ENCODE measurements at places on chromosomes 2 and 18. TPM values are rescaled to one million over a fixed set of nuclear protein-coding genes. Genes with fewer than 3 reads are reported as not detected.

Gene SPP2
- polyA plus RNA-seq = not detected

Gene TRPM8
- not detected for polyA plus RNA-seq

Gene REG3G
- 0.38 TPM for polyA plus RNA-seq

Gene DNAJC27
- polyA plus RNA-seq = 2.5 TPM

Gene MOGAT1
- not detected for polyA plus RNA-seq

Gene MYL12A
- 759 TPM for polyA plus RNA-seq

Gene EVX2
- not detected for polyA plus RNA-seq

Gene C2orf80
- not detected for polyA plus RNA-seq

DNA sequence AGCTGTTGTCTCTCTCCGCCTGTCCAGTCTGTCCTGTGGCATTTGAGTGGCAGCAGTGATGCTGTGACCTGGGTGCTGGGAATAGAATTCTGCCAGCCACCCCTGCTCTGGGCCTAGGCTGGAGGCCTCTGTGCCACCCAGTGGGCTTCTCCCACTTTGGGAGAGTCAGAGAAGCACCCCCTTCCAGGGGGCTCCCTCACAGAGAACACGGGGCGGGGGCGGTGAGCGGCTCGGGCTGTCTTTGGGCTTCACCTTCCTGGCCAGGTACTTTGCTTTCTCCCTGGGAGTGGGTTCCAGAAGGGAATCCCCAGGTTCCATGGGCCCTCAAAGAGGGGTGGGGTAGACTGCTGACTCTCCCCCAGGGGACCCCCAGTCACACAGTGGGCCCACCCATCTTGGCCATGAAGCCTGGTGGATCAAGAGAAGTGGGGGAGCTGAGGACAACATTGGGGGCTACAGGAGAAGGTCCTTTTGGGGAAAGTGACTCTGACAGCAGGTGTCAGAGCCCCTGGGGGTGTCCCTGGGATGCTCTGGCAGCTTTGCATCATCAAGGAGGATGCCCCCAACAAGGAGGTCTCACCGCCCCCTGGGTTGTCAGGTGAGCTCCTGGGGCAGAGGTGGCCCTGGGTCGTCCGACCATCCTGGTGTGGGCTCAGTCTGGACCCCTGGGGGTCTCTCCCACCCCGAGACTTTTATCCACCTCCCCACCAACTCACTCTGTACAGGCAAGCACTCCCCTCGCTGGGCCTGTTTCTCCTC is 18.8 kb upstream of the BOK start:
- no peaks in the 10 kb centered on the region for H3K4me1 ChIP-seq
- no peak overlapping the region for H3K4me3 ChIP-seq
- DNase-seq = no peak
- no peak overlapping the region for H3K27ac ChIP-seq
- H3K27me3 ChIP-seq = no peaks in the 10 kb centered on the region
- H3K36me3 ChIP-seq = no peaks in the 10 kb centered on the region

DNA sequence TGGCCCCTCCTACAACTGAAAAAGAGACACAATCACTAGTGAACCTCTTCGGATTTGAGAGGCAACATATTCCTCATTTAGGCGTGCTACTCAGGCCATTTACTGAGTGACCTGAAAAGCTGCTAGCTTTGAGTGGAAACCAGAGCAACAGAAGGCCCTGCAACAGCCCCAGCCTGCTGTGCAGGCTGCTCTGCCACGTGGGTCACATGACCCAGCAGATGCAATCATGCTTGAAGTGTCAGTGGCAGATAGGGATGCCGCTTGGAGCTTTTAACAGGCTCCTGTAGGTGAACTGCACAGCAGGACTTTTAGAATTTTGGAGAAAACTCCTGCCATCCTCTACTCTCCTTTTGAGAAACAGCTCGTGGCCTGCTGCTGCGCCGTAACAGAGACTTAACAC is 578.6 kb upstream of the RAB6C start:
- no peaks in the 10 kb centered on the region for H3K36me3 ChIP-seq
- no peaks in the 10 kb centered on the region for H3K27me3 ChIP-seq
- no peak for DNase-seq
- no peak overlapping the region for H3K4me3 ChIP-seq
- no peaks in the 10 kb centered on the region for H3K4me1 ChIP-seq

DNA sequence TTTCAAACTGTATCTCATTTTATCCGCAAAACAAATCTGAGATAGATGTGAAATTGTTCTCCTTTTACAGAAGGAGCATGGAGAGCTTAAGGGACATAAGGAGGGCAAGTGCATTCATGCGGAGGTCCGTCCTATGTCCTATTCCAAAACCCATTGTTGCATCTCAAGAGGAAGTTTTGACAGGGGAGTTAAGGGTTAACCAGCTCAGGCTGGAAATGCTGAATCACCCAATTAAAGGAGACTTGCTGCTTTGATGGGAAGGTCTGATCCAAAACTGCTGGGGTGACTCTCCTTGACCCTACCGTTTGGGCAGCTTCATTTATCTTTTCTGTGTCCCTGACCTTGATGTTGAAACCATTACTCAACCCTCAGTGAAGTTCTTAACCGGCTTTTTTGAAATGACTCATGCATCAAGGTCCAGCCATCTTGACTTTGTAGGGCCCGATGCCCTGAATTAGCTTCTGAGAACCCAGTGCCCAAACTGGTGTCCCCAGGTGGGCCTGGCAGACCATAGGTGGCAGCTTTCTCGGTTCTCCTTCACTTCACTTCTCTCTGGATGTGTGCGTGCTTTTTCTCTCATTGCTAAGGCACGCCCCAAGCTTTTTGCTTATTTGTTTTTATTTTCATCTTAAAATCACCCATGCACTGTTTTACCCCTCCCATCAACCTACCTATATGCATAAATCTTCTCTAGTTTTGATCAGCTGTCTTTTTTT is 15.9 kb upstream of the TXNDC2 start:
- no peak overlapping the region for H3K27ac ChIP-seq
- no peaks in the 10 kb centered on the region for H3K36me3 ChIP-seq
- no peak overlapping the region for H3K4me3 ChIP-seq
- H3K27me3 ChIP-seq = no peaks in the 10 kb centered on the region

DNA sequence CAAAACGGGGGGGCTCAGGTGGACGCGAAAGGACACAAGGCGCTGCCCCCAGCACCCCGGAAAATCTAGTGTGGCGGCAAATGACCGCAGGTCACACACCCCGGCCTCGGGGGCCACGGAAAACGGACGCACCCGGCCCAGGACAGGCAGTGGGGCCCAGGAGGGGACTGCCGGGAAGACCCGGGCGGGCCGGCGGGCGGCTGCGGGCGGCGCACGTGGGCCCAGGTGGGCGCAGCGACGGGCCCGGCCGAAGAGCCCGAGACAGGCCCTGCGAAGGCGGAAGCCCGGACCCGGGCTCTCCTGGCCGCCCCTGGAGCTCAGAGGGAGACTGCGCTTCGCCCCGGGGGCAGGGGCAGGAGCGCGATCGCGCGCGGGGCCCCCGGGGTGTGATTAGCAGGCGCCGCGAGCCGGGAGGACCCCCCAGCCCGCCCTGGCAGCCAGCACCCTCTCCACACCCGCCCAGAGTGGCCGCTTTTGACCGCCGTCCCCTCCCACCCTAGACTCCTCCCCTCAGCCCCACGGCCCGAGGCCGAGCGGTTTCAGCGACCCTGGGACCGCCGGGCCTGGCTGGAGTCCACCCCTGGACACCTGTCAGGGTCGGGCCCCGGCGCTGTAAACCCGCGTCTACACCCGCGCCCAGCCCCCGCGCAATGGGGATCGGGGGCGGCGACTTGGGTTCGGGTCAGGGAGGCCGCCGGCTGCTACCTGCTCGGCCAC is 773 bp downstream of the MBP start:
- no peaks in the 10 kb centered on the region for H3K4me1 ChIP-seq
- peak overlapping the region; percentile 60 for H3K27ac ChIP-seq
- peak overlapping the region; percentile 79 for H3K4me3 ChIP-seq
- no peaks in the 10 kb centered on the region for H3K36me3 ChIP-seq
- no peaks in the 10 kb centered on the region for H3K27me3 ChIP-seq

- H3K4me3 ChIP-seq = no peak overlapping the region
- no peak for DNase-seq
- H3K27me3 ChIP-seq = no peaks in the 10 kb centered on the region
- no peaks in the 10 kb centered on the region for H3K36me3 ChIP-seq
- H3K4me1 ChIP-seq = no peaks in the 10 kb centered on the region
These were observed 189.1 kb upstream of the ERBB4 start for GRCh38 chr2:212727751-212728150.

GRCh38 chr2:54059504-54059903 is 55.9 kb upstream of the ACYP2 start:
- DNase-seq = no peak
- no peaks in the 10 kb centered on the region for H3K36me3 ChIP-seq
- H3K4me1 ChIP-seq = peaks cover 3% of the 10 kb centered on the region
- no peak overlapping the region for H3K4me3 ChIP-seq

- no peaks in the 10 kb centered on the region for H3K27me3 ChIP-seq
- H3K4me1 ChIP-seq = no peaks in the 10 kb centered on the region
- no peaks in the 10 kb centered on the region for H3K36me3 ChIP-seq
- H3K4me3 ChIP-seq = no peak overlapping the region
These were observed 64.5 kb downstream of the TMEM131 start for GRCh38 chr2:97931118-97931857.

- no peaks in the 10 kb centered on the region for H3K4me1 ChIP-seq
- no peaks in the 10 kb centered on the region for H3K36me3 ChIP-seq
- no peak overlapping the region for H3K27ac ChIP-seq
- H3K27me3 ChIP-seq = no peaks in the 10 kb centered on the region
These were observed 172.7 kb downstream of the ANAPC1 start for GRCh38 chr2:111711270-111711669.

DNA sequence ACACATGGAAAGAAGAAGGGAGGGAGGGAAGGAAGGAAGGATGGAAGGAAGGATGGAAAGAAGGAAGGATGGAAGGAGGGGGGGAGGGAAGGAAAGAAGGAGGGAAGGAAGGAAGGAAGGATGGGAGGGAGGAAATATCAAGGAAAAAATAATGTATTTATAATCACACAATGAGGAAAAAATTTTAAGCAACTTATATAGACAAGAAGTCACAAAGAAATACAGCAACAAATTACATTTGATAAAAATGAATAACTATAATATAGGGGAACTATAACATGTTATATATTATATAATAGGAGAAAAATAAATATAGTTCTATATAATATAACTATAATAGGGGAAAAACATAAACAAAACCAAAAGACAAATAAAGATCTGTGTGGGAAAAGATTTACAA is 441.8 kb downstream of the LRATD1 start:
- DNase-seq = no peak
- H3K36me3 ChIP-seq = no peaks in the 10 kb centered on the region
- H3K4me3 ChIP-seq = no peak overlapping the region
- no peaks in the 10 kb centered on the region for H3K4me1 ChIP-seq
- H3K27ac ChIP-seq = no peak overlapping the region

DNA sequence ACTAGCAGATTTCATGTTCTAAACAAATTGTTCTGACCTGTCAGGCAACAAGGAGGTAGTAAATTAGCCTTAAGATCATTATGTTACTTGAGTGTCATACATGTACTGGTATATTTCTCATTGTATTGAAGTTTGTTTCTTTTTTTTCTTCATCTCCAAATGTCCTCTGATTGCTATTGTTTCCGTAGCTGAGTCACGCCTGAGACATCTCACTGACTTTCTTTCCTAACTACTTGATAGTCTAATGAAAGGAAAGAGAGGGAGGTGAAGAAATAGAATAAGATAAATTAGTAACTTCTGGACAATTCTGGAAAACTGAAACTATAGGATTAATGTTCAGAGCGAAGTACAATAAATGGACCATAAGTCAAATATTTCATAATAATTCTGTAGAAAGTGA is 1049.9 kb downstream of the TSN start:
- no peak overlapping the region for H3K27ac ChIP-seq
- DNase-seq = no peak
- no peaks in the 10 kb centered on the region for H3K4me1 ChIP-seq

DNA sequence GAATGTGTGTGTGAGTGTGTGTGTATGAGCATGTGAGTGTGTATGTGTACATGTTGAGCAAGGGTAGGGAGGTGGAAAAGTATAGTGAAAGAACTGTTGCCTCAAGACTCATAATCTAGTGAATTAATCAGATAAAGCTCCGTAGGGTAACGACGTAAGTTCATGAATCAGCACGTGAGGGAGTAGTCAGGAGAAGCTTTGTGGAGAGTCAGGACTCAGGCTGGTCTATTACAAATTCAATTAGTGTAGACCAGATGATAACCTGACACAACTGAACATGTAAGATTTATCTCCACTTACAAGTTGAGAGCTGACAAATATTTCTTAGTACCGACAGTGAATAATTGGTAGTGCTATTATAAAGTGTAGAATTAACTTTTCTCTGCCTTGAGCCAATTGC is 194.5 kb downstream of the RAD51AP2 start:
- no peak overlapping the region for H3K27ac ChIP-seq
- no peak overlapping the region for H3K4me3 ChIP-seq
- peaks cover 3% of the 10 kb centered on the region for H3K27me3 ChIP-seq
- no peaks in the 10 kb centered on the region for H3K4me1 ChIP-seq

DNA sequence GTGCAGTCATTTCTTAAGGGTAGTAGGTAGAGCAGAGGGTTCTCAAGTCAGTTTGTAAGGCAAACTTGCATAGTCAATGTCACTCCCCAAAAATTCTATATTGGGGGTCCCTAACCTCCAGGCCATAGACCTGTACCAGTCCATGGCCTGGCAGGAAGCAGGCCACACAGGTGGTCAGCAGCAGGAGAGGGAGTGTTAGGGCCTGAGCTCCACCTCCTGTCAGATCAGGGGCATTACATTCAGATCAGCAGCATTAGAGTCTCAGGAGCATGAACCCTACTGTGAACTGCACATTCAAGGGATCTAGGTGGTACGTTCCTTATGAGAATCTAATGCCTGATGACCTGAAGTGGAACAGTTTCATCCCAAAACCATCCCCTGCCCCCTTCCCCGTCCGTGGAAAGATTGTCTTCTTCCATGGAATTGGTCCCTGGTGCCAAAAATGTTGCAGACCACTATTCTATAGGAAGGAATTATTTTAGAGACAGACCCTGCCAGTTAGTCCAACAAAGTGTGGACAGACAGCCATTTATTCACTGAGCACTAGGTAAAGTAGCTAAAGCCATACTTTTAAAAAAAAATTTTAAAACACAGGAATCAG is 6.7 kb downstream of the COA5 start:
- H3K4me1 ChIP-seq = no peaks in the 10 kb centered on the region
- H3K27ac ChIP-seq = no peak overlapping the region
- no peak overlapping the region for H3K4me3 ChIP-seq
- H3K27me3 ChIP-seq = no peaks in the 10 kb centered on the region
- no peak for DNase-seq

- peak overlapping the region; percentile 90 for H3K27ac ChIP-seq
- no peak for DNase-seq
- H3K27me3 ChIP-seq = no peaks in the 10 kb centered on the region
- H3K4me3 ChIP-seq = no peak overlapping the region
- no peaks in the 10 kb centered on the region for H3K36me3 ChIP-seq
These were observed 115.6 kb downstream of the STPG4 start for GRCh38 chr2:47039489-47039870.

GRCh38 chr18:44786688-44787087 is 106.0 kb downstream of the SETBP1 start:
- DNase-seq = no peak
- no peak overlapping the region for H3K27ac ChIP-seq
- no peak overlapping the region for H3K4me3 ChIP-seq
- H3K4me1 ChIP-seq = peaks cover 3% of the 10 kb centered on the region
- H3K27me3 ChIP-seq = no peaks in the 10 kb centered on the region
- no peaks in the 10 kb centered on the region for H3K36me3 ChIP-seq

All from aorta (tissue), 5 donors.